ENCODE measurements at places on chromosomes 5 and 9.

DNA sequence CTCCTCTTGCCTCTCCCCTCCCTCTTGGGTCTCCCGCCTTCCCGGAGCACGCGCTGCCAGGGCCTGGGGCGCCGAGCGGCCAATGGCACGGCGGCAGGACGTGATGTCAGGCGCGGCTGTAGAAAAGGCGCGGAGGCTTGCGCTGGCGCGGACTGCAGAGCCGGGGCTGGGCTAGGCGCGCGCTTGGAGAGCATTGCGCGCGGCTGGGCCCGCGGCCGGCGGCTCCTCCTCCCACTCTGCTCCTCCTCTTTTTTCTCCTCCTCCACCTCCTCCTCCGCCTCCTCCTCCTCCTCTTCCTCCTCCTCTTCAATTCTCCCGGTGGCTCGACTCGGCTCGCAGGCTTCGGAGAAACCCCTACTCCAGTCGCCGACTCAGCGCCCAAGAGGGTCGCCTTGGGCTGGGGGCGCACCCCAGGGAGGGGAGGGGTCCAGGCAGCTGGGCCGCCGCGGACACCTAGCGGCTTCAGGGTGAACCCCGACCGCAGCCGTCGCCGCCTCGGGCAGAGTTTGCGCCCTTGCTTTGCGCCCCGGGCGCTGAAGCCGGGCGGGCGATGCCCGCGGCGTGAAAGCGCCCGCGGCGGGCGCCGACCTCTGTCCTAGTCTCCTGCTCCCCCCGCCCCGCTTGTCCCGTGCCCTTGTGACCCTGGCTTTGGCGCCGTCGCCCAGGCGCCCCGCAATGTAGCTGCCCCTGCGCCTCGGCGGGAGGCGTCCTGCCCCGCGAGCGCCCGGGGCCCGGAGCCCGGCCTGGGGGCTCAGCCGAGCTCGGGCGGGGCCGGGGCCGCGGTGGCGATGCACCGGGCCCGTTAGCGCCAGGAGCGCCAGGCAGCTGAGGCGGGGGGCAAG, at the start of gene LHX2:
Gene LHX2 (plus strand): TSS at position 309 of the 842 bp plus-strand sequence. CDS start 581 bp downstream, outside the sequence.
- H3K4me3 ChIP-seq, result no peak within 1 kb of the TSS
- H3K27me3 ChIP-seq, result peaks cover 95% of the 10 kb centered on the region
- H3K36me3 ChIP-seq, result no peaks in the 10 kb centered on the region
- no peak for DNase-seq
- peaks cover 46% of the 10 kb centered on the region for H3K4me1 ChIP-seq
- H3K27ac ChIP-seq, result no peak within 1 kb of the TSS

DNA sequence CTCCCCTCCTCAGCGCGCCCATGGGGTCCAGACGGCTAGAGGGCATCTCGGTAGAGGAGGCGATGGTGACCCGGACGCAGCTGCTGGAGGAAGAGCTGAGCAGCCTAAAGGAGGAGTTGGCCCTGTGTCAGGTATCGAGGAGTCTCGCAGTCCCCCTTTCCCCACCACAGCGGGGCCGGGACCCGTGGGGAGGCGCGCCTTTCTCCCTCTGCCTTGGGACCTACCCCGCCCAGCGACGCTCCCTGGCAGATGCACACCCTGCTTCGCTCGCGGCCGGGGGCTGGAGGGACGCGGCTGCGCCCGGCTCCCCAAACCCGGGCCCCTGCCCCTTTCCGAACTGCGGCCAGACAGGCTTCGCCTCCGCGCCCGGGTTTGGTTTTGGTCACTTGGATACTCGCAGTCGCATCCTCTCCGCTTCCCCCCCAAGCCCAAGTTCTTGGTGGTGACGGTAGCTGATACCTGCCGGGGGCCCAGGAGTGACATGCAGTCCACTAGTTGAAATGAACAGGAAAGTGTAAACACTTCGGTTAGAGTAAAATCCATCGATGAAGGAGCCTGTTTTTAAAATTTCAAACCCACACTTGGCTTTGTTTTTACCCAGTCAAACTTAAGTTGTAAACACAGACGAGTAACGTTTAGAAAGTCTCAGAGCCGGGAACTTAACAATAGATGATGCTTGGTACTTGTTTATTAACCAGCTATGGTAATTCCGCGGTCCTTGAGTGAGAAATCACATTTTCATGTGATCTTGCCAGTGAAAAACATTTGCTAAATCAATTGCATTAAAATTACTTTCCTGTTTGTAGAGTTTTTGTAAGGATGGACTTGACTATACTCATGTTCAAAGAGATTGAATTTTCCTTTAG, 688 bp downstream of the CNTLN start:
- H3K4me3 ChIP-seq, result peak overlapping the region; percentile 63
- DNase-seq, result no peak
- no peaks in the 10 kb centered on the region for H3K27me3 ChIP-seq
- H3K36me3 ChIP-seq, result no peaks in the 10 kb centered on the region
- H3K27ac ChIP-seq, result no peak overlapping the region
- no peaks in the 10 kb centered on the region for H3K4me1 ChIP-seq

GRCh38 chr5:95993266-95993665, 31.6 kb upstream of the ELL2 start:
- no peaks in the 10 kb centered on the region for H3K4me1 ChIP-seq
- no peak overlapping the region for H3K4me3 ChIP-seq
- DNase-seq, result no peak

DNA sequence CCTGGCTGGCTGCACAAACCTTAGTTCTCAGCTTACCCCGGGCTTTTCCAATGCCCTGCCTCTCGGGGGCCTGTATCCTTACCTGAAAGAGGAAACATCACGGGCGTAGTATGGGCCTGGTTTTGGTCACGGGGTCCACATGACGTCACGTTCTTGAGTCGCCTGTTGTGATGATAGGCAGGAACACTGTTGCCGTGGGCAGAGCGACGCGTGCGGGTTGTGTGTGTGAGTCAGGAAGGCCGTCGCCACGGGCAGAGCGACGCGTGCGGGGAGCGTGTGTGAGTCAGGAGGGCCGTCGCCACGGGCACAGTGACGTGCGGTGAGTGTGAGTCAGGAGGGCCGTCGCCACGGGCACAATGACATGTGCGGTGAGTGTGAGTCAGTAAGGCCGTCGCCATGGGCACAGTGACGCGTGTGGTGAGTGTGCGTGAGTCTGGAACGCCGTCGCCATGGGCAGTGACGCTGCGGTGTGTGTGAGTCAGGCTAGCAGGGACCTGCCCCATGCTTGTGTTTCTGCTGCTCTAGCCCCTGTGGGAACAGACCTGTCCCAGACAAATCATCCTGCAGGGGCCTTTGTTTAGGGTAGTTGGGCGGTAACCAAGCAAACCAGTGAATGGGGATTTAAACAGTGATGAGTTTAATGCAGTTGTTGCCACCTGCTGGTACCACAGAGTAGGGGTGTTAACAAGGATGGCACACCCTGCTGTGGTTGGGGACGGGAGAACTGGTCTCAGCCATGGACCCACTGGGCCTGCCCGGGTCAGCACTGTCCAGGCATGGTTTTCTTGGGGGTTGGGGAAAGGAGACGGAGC, 19.8 kb downstream of the TRIP13 start:
- no peaks in the 10 kb centered on the region for H3K27me3 ChIP-seq
- H3K4me3 ChIP-seq, result no peak overlapping the region
- DNase-seq, result peak; percentile 94
- H3K4me1 ChIP-seq, result peaks cover 4% of the 10 kb centered on the region
- peak overlapping the region; percentile 46 for H3K27ac ChIP-seq

DNA sequence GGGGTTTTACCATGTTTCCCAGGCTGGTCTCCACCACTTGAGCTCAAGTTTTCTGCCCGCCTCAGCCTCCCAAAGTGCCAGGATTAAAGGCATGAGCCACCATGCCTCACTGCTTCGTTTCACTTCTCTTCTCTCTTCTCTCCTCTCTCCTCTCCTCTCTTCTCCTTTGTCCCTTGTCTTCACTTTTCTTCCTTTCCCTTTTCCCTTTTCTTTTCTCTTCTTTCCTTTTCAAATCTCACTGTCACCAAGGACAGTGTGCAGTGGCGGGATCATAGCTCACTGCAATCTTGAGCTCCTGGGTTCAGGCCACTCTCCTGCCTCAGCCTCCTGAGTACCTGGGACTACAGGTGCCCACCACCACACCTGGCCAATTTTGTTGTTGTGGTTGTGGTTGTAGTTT, 49.5 kb downstream of the SLF1 start:
- no peaks in the 10 kb centered on the region for H3K4me1 ChIP-seq
- DNase-seq, result no peak
- no peak overlapping the region for H3K27ac ChIP-seq
- no peaks in the 10 kb centered on the region for H3K27me3 ChIP-seq

- DNase-seq, result peak; percentile 2
- no peaks in the 10 kb centered on the region for H3K4me1 ChIP-seq
- no peaks in the 10 kb centered on the region for H3K36me3 ChIP-seq
- no peak overlapping the region for H3K4me3 ChIP-seq
- H3K27ac ChIP-seq, result no peak overlapping the region
Measured at GRCh38 chr5:72611118-72611730, 104.0 kb upstream of the ZNF366 start.

GRCh38 chr5:71662381-71662780, 56.7 kb upstream of the CARTPT start:
- H3K27ac ChIP-seq, result no peak overlapping the region
- no peak overlapping the region for H3K4me3 ChIP-seq
- peaks cover 7% of the 10 kb centered on the region for H3K36me3 ChIP-seq
- H3K4me1 ChIP-seq, result no peaks in the 10 kb centered on the region
- DNase-seq, result no peak

DNA sequence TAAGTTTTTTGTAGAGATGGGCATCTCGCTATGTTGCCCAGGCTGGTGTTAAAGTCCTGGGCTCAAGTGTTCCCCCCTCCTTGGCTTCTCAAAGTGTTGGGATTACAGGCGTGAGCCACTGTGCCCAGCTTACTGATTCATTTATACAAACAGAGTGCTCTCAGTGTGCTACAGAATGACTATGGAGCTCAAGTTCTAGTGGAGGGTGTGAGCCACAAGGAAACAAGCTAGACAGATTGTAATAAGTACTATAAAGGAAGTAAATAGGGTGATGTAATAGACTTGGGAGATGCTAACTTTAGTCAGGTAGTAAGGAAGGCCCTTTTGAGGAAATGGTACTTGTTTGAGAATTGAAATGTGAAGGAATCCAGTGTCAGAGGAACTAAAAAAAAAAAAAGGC, 1.7 kb upstream of the TMEM267 start:
- peaks cover 18% of the 10 kb centered on the region for H3K4me1 ChIP-seq
- no peak overlapping the region for H3K4me3 ChIP-seq
- H3K27me3 ChIP-seq, result no peaks in the 10 kb centered on the region
- DNase-seq, result no peak
- no peaks in the 10 kb centered on the region for H3K36me3 ChIP-seq
- H3K27ac ChIP-seq, result peak overlapping the region; percentile 95

GRCh38 chr9:108444400-108445358, 411.1 kb downstream of the ACTL7B start:
- no peak overlapping the region for H3K4me3 ChIP-seq
- H3K27ac ChIP-seq, result no peak overlapping the region
- DNase-seq, result no peak
- no peaks in the 10 kb centered on the region for H3K4me1 ChIP-seq
- H3K27me3 ChIP-seq, result no peaks in the 10 kb centered on the region
- H3K36me3 ChIP-seq, result no peaks in the 10 kb centered on the region

- no peak overlapping the region for H3K27ac ChIP-seq
- peaks cover 6% of the 10 kb centered on the region for H3K27me3 ChIP-seq
- DNase-seq, result no peak
- H3K4me3 ChIP-seq, result no peak overlapping the region
- H3K4me1 ChIP-seq, result no peaks in the 10 kb centered on the region
Measured at GRCh38 chr9:18798508-18799290, 234.3 kb downstream of the SAXO1 start.

DNA sequence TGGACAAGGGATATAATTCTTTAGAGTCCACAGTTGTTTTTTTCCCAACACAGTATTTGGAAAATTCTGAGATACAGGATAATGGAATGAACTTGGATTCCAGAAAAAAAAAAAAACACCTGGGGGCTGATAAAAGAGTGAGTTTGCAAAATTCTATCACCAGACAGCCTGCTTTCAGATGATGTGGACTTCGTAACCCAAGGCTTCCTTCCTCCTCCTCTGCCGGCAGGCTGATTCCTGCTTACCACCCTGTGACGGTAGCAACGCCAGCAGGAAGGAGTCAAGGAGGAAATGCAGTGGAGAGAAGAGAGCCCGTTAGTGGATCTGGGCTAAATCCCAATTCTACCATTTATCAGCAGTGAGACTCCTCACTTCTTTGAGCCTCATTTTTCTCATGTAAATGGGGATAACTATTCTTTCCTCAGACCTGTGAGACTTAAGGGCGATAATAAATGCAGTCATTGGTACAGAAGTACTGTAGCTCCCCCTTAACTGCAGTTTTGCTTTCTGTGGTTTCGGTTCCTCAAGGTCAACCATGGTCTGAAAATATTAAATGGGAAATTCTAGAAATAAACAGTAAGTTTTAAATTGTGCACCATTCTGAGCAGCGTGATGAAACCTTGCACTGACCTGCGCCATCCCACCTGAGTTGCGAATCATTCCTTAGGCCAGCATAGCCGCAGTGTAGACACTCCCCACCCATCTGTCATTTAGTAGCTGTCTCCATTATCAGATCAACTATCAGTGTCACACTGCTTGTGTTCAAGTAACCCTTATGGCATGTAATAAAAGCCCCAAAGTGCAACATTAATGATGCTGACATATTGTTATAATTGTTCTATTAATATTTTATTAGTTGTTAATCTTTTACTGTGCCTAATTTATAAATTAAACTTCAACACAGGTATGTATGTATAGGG, 71.4 kb downstream of the DCP2 start:
- no peak overlapping the region for H3K27ac ChIP-seq
- H3K4me3 ChIP-seq, result no peak overlapping the region
- H3K36me3 ChIP-seq, result no peaks in the 10 kb centered on the region

DNA sequence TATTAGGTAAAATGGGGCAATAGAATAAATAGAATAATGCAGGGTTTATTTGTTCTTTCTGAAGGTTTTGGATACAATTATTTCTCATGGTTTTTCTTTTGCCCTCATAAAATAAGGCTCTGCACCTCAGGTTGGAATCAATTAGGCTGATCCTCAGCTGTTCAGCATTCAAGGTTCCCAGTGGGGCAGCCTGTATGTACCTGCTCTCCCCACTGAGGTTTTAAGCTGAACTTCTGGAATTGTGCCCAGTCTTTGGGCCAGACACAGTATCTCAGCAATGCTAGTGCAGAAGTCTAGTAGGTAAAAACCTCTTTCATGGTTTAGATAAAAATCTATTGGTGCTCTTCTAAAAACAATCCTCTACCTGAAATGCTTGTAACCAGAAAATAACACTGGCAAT, 98.0 kb downstream of the EDIL3 start:
- H3K27me3 ChIP-seq, result no peaks in the 10 kb centered on the region
- H3K36me3 ChIP-seq, result no peaks in the 10 kb centered on the region
- no peak overlapping the region for H3K27ac ChIP-seq
- DNase-seq, result no peak
- H3K4me3 ChIP-seq, result no peak overlapping the region

- H3K36me3 ChIP-seq, result peaks cover 29% of the 10 kb centered on the region
- DNase-seq, result no peak
- no peaks in the 10 kb centered on the region for H3K27me3 ChIP-seq
- peaks cover 22% of the 10 kb centered on the region for H3K4me1 ChIP-seq
- H3K4me3 ChIP-seq, result no peak overlapping the region
- H3K27ac ChIP-seq, result no peak overlapping the region
Measured at GRCh38 chr5:151740958-151741373, 17.5 kb downstream of the ATOX1 start.

GRCh38 chr5:127799293-127799905, 96.2 kb downstream of the CCDC192 start:
- H3K4me1 ChIP-seq, result no peaks in the 10 kb centered on the region
- H3K4me3 ChIP-seq, result no peak overlapping the region
- H3K36me3 ChIP-seq, result no peaks in the 10 kb centered on the region
- no peak overlapping the region for H3K27ac ChIP-seq
- no peaks in the 10 kb centered on the region for H3K27me3 ChIP-seq
